ENCODE measurements at places on chromosomes 7 and 10. TPM values are rescaled to one million over a fixed set of nuclear protein-coding genes. Genes with fewer than 3 reads are reported as not detected.
A peak's percentile ranks its signal among the peaks of the same experiment; 100 is the strongest.

DNA sequence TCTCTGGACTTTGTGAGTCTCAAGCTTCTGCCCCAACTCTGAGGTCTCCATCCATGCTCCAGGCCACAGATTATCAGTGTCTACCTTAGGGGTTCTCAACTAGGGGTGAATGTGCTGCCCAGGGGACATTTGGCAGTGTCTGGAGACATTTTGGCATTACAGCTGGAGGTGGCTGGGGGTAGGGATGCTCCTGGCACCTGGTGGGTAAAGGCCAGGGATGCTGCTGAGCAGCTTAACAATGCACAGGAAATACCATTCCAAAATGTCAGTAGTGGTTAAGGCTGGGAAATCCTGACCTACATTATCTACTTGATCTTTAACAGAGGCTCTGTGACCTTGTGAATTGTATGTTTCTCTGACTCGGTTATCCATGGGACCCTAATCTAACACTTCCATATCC is 67.3 kb upstream of the PALS2 start:
- DNase-seq, result no peak

DNA sequence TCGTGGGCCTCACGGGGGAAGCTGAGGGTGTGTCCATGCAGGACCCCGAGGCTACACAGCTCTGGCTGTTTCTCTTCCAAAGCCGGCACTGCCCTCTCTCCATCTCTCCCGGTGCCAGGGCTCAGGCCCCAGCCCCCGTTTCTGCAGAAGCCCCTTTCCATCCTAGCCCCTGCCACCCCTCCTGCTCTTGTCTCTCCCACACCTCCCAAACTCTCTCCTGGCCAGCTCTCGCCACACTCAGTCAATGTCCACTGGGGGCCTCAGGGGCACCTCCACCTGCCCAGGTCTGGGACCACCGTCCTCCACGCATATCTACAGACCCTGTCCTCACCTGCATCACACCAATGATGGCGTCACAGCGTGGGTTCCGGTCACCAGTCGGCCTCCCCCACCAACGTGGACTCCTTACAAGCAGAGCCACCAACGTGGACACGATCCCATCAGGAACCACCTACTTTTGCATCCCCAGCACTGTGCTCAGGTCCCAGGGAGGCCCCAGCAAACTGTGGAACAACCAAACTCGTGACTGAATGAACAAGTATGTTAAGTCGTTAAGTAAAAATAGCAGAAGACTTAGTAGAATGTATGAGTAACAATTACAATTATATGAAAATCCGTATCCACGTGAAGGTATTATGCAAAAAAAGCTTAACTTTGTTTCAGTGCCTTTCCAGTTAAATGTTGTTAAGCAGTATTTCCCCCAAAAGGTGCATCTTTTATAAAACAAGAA is 38.4 kb downstream of the DIP2C start:
- no peak for DNase-seq

- DNase-seq, result no peak
Observed at GRCh38 chr7:116363637-116364432, 135.7 kb upstream of the CAV2 start.

- no peak for DNase-seq
Observed at GRCh38 chr10:9786576-9786975, 1231.1 kb upstream of the CELF2 start.

- peak; percentile 43 for DNase-seq
Observed at GRCh38 chr10:62106929-62107519, 161.6 kb downstream of the RTKN2 start.

NOC3L gene
- total RNA-seq, result 12.8 TPM

NUTM2A gene
- total RNA-seq, result 0.14 TPM

CACNA2D1 gene
- total RNA-seq, result not detected

SH2D4B gene
- total RNA-seq, result not detected

Measured in Karpas-422 (cell line).